ENCODE measurements at places on chromosomes 1 and 21. TPM values are rescaled to one million over a fixed set of nuclear protein-coding genes. Genes with fewer than 3 reads are reported as not detected.

Gene BRWD1
- 144 TPM for total RNA-seq

Gene C1QTNF12
- 1.9 TPM for total RNA-seq

Gene SEC16B
- 2.1 TPM for total RNA-seq

Gene CA6
- total RNA-seq = not detected

Gene LCE3E
- total RNA-seq = not detected

Gene PTPRC
- total RNA-seq = 135 TPM

Gene TFF3
- total RNA-seq = 14.4 TPM

Gene MARK1
- total RNA-seq = 3.6 TPM

Gene SETD4
- 17.1 TPM for total RNA-seq

Gene TIAM1
- total RNA-seq = 13.9 TPM

Gene INKA2
- total RNA-seq = 7.5 TPM

Gene CFH
- total RNA-seq = 44.8 TPM

Gene CLCA2
- not detected for total RNA-seq

Gene DIPK1A
- total RNA-seq = 3.1 TPM

Gene ITLN2
- total RNA-seq = 24.7 TPM

Gene TMEM61
- total RNA-seq = 2.3 TPM

Gene RIPK4
- total RNA-seq = 17.3 TPM

DNA sequence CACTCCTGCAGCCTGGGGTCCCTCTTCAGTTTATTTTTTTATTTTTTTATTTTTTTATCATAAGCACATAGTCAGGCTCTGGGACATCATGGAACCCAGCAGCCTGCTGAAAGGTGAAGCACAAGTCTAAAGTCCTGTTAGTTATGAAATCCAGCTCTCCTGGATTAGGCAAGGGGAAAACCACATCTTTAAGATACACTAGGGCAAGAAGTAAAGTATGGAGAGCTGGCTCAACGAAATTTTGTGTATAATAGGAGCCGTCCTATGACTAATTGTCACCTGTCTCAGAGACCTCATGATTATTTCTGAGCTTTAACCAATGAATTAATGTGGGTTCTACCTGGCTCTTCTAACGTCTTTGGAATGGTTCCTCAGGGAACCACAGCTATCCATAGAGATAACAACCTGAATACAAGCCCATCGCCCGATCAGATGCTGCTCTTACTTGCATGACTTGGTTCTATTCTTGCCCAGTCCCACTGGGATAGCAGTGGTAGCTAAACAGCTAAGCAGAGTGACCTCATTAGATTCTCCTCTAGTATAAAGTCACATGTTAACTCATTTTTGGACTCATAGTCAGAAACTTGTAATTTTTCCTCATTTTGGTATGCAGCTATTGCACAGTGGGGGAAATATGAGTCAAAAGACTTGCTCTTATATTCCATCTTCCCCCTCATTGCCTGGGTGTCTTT is 122.7 kb downstream of the LMO4 start:
- H3K4me1 ChIP-seq = no peaks in the 10 kb centered on the region
- H3K27ac ChIP-seq = no peak overlapping the region
- H3K36me3 ChIP-seq = no peaks in the 10 kb centered on the region
- no peak overlapping the region for H3K4me3 ChIP-seq
- H3K27me3 ChIP-seq = no peaks in the 10 kb centered on the region
- DNase-seq = no peak

- DNase-seq = no peak
- H3K27me3 ChIP-seq = no peaks in the 10 kb centered on the region
- H3K4me3 ChIP-seq = no peak overlapping the region
- no peaks in the 10 kb centered on the region for H3K36me3 ChIP-seq
These were observed 46.9 kb upstream of the IFNLR1 start for GRCh38 chr1:24233684-24234600.

- no peak for DNase-seq
- no peaks in the 10 kb centered on the region for H3K4me1 ChIP-seq
- no peaks in the 10 kb centered on the region for H3K36me3 ChIP-seq
- no peak overlapping the region for H3K27ac ChIP-seq
These were observed 92.9 kb downstream of the COL24A1 start for GRCh38 chr1:86063721-86064120.

GRCh38 chr1:106814418-106814817 is 242.1 kb upstream of the PRMT6 start:
- no peaks in the 10 kb centered on the region for H3K36me3 ChIP-seq
- no peak overlapping the region for H3K27ac ChIP-seq
- H3K4me1 ChIP-seq = no peaks in the 10 kb centered on the region
- DNase-seq = no peak
- H3K27me3 ChIP-seq = no peaks in the 10 kb centered on the region

GRCh38 chr1:204363335-204364114 is 3.8 kb upstream of the PLEKHA6 start:
- H3K27ac ChIP-seq = peak overlapping the region; percentile 18
- H3K4me3 ChIP-seq = peak overlapping the region; percentile 18
- peaks cover 19% of the 10 kb centered on the region for H3K4me1 ChIP-seq
- H3K27me3 ChIP-seq = no peaks in the 10 kb centered on the region
- DNase-seq = peak; percentile 87

- H3K4me3 ChIP-seq = no peak overlapping the region
- H3K36me3 ChIP-seq = no peaks in the 10 kb centered on the region
- H3K4me1 ChIP-seq = peaks cover 3% of the 10 kb centered on the region
- no peaks in the 10 kb centered on the region for H3K27me3 ChIP-seq
These were observed 30.5 kb upstream of the AHCYL1 start for GRCh38 chr1:109954041-109954512.

DNA sequence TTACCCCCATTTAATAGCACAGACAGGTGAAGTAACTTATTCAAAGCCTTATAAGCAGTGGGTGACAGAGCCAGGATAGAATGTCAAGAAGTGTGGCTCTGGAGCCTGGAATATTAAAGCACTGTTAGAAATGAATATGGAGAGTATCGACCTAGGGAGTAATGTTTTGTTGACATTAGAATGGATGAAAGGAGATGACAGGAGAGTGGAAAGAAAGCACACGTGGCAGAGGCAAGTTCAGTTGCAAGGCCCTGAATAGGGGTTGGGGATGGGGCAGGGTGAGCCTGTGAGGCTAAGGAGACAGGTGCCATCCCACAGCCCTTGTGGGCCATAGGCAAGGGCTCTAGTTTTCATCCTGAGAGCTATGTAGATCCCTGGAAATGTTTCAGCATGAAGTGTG is 125.5 kb upstream of the PLXNA2 start:
- H3K27ac ChIP-seq = no peak overlapping the region
- H3K4me1 ChIP-seq = no peaks in the 10 kb centered on the region
- no peak for DNase-seq
- no peaks in the 10 kb centered on the region for H3K27me3 ChIP-seq
- H3K4me3 ChIP-seq = no peak overlapping the region

- H3K36me3 ChIP-seq = no peaks in the 10 kb centered on the region
- H3K4me3 ChIP-seq = no peak overlapping the region
- H3K27me3 ChIP-seq = no peaks in the 10 kb centered on the region
- no peak for DNase-seq
- no peak overlapping the region for H3K27ac ChIP-seq
- H3K4me1 ChIP-seq = no peaks in the 10 kb centered on the region
These were observed 454.1 kb upstream of the USP24 start for GRCh38 chr1:55669293-55669692.

DNA sequence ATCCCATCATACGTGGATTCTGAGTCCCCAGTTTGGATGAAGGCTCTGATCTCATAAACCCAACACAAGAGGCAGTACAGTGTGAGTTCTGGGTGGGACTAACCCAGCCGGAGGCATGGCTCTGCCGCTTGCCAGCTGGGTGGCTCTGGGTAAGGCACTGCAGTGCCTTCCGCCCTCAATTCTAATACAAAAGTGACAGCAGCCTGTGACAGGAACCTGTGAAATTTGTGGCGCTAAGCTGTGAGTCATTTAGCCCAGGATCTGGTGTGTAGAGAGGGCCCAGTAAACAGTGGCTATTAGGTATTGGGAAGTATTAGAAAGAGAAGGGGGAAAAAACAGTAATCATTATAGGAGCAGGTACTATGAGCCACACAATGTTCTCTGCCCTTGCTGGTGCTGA is 23.3 kb downstream of the HSPG2 start:
- H3K4me1 ChIP-seq = peaks cover 75% of the 10 kb centered on the region
- no peaks in the 10 kb centered on the region for H3K36me3 ChIP-seq
- peak overlapping the region; percentile 74 for H3K27ac ChIP-seq

GRCh38 chr1:176720838-176721237 is 257.9 kb downstream of the PAPPA2 start:
- no peaks in the 10 kb centered on the region for H3K4me1 ChIP-seq
- no peaks in the 10 kb centered on the region for H3K36me3 ChIP-seq
- no peak for DNase-seq
- no peak overlapping the region for H3K27ac ChIP-seq
- no peak overlapping the region for H3K4me3 ChIP-seq
- H3K27me3 ChIP-seq = no peaks in the 10 kb centered on the region

DNA sequence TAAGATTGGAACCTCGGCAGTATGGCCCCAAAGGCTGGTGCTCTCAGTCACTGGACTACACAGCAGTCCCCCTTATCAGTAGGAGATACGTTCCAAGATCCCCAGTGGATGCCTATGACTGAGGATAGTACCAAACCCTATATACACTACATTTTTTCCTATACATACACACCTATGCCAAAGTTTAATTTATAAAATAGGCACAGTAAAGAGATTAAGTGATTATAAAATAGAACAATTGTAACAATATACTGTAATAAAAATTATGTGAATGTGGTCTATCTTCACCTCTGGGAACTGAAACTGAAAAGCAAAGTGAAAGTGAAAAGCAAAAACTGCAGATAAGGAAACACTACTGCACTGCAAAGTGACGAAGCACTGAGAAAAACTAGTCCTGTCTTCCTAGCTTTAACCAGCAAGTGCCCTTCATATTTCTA is 96.8 kb downstream of the INTS7 start:
- no peak for DNase-seq
- H3K36me3 ChIP-seq = no peaks in the 10 kb centered on the region
- peaks cover 9% of the 10 kb centered on the region for H3K4me1 ChIP-seq
- no peaks in the 10 kb centered on the region for H3K27me3 ChIP-seq
- H3K27ac ChIP-seq = no peak overlapping the region

GRCh38 chr1:211261229-211261628 is 2.1 kb downstream of the RCOR3 start:
- no peaks in the 10 kb centered on the region for H3K27me3 ChIP-seq
- peak overlapping the region; percentile 96 for H3K4me3 ChIP-seq
- DNase-seq = no peak

- H3K4me1 ChIP-seq = no peaks in the 10 kb centered on the region
- H3K36me3 ChIP-seq = no peaks in the 10 kb centered on the region
- H3K27me3 ChIP-seq = no peaks in the 10 kb centered on the region
- DNase-seq = no peak
These were observed 9.9 kb upstream of the TRABD2B start for GRCh38 chr1:48007047-48007446.

- peak; percentile 60 for DNase-seq
- peak within 1 kb of the TSS; percentile 42 for H3K27ac ChIP-seq
- H3K36me3 ChIP-seq = no peaks in the 10 kb centered on the region
- H3K27me3 ChIP-seq = peaks cover 3% of the 10 kb centered on the region
- H3K4me1 ChIP-seq = peaks cover 42% of the 10 kb centered on the region
These were observed at the start of gene PROX1 for GRCh38 chr1:213987927-213988506. PROX1 (plus strand) TSS chr1:213987973; CDS start chr1:213996536, 8,563 bp downstream.

DNA sequence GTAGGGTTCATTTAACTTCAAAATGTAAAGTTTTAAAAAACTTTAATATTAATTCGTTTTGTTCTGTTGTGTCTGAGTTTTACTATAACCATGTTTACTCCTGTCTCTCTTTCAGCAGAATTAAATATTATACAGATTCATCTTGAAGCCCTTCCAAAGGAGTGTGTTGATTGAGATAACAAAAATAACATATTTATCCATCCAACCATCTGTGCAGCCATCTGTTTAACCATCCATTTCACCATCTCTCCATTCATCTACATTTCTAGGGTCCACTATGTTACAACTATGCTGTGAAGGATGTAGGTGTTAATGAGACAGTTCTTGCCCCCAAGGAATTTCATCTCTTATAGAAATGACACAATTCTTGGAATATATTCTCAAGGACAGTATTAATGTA is 36.0 kb upstream of the GNG12 start:
- H3K36me3 ChIP-seq = no peaks in the 10 kb centered on the region
- DNase-seq = no peak
- H3K27ac ChIP-seq = no peak overlapping the region
- no peaks in the 10 kb centered on the region for H3K4me1 ChIP-seq
- no peak overlapping the region for H3K4me3 ChIP-seq

GRCh38 chr1:244778344-244778743 is 57.1 kb upstream of the COX20 start:
- H3K4me3 ChIP-seq = no peak overlapping the region
- no peak for DNase-seq
- H3K36me3 ChIP-seq = no peaks in the 10 kb centered on the region
- H3K27ac ChIP-seq = no peak overlapping the region
- no peaks in the 10 kb centered on the region for H3K4me1 ChIP-seq
- no peaks in the 10 kb centered on the region for H3K27me3 ChIP-seq

DNA sequence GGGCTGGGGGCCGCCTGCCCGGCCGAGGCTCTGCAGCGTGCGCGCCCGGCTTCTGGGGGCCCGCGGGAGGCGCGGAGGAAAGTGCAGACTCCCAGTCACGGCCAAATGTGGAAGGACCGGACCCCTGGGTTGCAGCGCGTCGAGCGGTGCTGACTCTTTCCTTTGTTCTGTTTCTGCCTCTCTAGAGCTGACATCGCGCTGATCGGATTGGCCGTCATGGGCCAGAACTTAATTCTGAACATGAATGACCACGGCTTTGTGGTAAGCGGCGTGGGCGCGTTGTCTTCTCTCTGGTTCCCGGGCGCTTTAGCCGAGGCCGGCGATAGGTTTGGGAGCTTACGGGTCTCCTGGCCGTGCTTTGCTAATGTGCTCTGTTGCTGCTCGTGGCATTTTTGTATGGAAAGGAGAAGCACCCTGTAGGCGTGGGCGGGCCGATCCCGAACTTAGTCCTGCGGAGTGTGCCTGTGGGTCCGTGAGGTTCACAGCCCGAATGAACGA is 629 bp downstream of the PGD start:
- H3K36me3 ChIP-seq = peaks cover 19% of the 10 kb centered on the region
- no peaks in the 10 kb centered on the region for H3K27me3 ChIP-seq
- no peak for DNase-seq
- peak overlapping the region; percentile 75 for H3K4me3 ChIP-seq
- peak overlapping the region; percentile 95 for H3K27ac ChIP-seq
- peaks cover 13% of the 10 kb centered on the region for H3K4me1 ChIP-seq

GRCh38 chr1:24501371-24502064 is 1.1 kb upstream of the RCAN3 start:
- H3K36me3 ChIP-seq = no peaks in the 10 kb centered on the region
- peak overlapping the region; percentile 85 for H3K4me3 ChIP-seq
- H3K27me3 ChIP-seq = no peaks in the 10 kb centered on the region
- peak overlapping the region; percentile 88 for H3K27ac ChIP-seq
- H3K4me1 ChIP-seq = no peaks in the 10 kb centered on the region

GRCh38 chr1:10514490-10515235 is 39.9 kb downstream of the PEX14 start:
- H3K4me1 ChIP-seq = peaks cover 53% of the 10 kb centered on the region
- peak overlapping the region; percentile 28 for H3K27ac ChIP-seq
- H3K27me3 ChIP-seq = no peaks in the 10 kb centered on the region
